Tibial artery (tissue), 4 donors: ENCODE measurements at places on chromosomes 11 and 22.

DNA sequence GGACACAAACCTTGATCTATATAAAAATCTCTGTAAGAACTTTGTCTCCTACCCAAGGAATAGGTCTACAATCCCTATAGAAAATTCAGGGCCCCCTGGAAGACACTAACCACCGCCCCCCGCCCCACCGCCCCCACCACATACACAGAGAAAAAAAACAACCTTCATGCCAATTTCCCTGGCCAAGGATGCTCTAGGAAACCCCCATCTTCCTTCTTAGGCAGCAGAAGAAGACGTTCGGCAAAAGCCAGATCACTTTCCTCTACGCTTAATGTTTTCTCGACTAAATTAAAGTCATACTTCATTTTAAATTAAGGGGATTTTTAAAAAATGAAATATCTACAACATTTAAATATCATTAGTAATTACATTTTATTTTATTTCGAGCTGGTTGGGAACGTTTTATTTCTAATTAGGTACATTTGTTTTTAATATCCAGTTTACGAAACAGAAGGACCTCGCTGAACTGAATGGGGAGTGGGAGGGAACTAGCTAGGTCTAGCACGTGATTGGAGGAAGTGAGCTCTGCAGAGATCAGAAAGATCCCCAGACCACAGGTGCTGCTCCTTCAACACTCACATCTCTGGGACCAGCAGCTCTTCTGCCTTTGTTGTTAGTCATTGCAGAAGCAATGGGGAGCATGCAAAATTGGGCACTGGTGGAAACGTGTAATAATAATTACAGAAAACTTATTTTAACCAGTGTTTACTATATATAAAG, 472.3 kb downstream of the MN1 start:
- no peak for DNase-seq

DNA sequence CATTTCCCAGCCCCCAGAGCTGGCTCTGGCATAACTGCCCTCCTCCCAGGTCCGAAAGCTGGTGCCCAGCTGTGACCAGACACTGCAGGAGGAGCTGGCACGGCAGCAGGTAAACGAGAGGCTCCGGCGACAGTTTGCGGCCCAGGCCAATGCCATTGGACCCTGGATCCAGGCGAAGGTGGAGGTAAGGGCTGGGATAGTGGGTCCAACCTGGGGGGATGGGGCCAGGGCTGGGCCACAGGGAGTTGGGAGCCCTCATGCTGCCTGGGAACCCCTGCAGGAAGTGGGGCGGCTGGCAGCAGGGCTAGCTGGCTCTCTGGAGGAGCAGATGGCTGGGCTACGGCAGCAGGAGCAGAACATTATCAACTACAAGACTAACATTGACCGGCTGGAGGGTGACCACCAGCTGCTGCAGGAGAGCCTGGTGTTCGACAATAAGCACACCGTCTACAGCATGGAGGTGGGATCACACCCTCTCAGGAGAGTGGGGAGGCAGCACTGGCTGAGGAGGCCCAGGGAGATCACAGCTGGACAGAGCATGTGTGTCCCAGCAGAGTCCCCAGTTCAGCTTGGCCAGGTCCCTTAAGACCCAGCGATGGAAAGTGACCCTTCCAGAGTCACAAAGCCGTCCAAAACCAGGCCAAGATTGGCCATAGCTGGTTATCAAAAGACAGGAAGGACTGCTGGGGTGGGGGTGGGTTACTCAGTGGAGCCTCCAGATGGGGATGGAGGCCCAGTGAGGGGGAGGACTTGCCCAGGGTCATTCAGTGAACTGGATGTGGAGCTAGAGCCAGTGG, 7.0 kb downstream of the CTSF start:
- no peak for DNase-seq

DNA sequence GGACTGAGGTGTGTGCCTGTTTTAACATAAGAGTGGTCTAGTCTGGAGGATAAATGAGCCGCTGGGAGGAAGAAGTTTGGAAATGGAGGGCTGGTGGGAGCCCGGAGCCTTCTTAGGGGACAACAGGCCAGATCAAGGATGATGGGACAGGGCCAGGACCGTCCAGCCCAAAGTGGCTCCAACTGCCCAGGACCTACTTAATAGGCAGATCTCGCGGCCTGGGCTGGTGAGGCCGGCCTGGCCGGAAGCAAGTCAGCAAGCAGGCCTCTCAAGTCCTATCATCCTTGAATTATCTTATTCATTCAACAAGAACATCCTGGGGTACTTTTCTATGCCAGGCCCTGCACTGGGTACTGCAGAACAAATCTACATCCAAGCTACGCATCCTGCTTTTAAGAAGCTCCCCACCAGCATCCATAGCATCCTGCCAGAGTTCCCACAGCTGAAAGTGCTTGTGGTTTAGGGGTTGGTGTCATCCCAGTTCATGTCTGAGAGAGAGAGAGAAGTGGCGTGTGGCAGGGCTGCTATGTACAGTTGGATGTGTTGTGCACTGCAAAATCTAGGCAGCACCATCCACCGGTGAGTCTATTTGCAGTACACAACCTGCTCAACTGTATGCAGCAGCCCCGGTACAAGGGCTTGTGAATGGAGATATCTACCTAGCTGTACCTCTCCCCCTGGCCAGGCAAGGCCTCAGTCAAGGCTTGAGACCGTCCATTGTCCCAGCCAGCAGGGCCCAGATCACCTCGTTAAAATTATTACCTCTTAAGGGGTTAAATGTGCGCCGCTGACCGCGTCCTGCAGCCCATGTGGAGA, 82.1 kb downstream of the FBLN1 start:
- no peak for DNase-seq

DNA sequence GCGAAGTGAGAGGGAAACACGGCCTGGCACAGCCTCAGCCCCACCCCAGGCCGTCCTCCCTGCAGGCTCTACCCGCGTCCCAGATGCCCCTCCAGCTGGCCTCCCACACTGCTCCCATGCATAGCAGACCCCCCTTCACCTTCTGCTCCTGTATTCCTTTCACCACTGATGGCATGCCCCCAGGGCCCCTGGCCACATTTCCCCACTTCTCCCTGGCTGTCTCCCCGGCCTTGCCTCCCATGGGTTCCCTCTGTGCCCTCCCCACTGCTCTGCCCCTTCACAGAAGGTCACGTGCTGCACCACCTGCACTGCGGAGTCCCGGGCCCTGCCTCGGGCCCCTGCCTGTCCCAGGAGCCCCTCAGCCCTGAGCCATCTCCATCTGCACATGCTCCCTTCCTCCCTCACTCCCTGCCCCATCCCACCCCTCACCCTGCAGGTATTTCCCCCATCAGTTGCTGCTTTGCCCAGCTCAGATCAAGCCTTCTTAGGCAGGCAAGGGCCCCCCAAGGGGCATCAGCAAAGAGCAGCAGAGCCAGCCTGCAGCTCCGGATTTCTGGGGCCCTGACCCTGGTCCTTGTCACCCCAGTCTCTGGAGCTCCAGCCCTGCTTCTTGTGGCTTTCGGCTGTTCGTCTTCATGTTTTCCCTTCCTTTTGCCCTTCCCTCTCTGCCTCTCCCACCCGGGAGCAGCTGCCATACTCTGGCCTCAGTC, 46.4 kb downstream of the GAB4 start:
- DNase-seq: no peak

GRCh38 chr11:68213135-68213515, at the start of gene KMT5B:
Gene KMT5B (minus strand): TSS chr11:68213296. CDS start chr11:68190076, 23,220 bp downstream.
- no peak for DNase-seq

- DNase-seq: no peak
These were observed 16.9 kb upstream of the TMPRSS6 start for GRCh38 chr22:37126383-37126782.
